ENCODE measurements at places on chromosomes 16 and 17. TPM values are rescaled to one million over a fixed set of nuclear protein-coding genes. Genes with fewer than 3 reads are reported as not detected.

DNA sequence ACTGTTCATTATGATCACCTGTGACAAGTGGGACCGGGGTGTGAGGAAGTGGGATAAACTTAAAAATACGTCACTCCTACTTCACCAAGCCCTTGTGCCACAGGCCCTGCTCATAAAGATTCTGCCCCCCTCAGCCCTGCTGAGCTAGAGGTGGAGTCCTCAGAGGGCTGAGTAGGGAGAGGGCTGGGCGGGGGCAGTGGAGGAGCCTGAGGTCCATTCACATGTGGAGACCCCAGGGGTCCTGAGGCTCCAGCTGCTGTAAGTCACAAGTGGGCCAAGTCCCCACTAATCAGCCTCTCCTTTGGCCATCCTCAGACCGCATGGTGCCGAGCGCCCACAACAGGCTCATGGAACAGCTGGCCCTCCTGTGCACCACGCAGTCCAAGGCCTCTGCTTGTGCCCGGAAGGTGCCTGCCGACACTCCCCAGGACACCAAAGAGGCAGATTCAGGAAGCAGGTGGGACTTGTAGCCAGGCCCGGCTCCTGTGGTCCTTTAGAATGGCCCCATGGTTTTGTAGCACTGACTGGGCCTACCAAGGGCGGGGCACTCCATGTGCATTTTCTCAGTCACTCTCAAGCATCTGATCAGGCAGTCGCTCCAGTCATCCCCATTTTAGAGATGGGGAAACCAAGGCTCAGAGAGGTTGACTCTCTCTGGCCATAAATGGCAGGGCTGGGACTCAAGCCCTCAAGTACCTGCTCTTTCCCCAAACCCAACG, 10.4 kb downstream of the DNAAF8 start:
- H3K4me3 ChIP-seq = no peak overlapping the region
- H3K27ac ChIP-seq = no peak overlapping the region
- no peak for DNase-seq
- no peaks in the 10 kb centered on the region for H3K36me3 ChIP-seq
- no peaks in the 10 kb centered on the region for H3K27me3 ChIP-seq

GRCh38 chr17:17836818-17837379, at the start of gene SREBF1:
TSS of gene SREBF1 (minus strand) at chr17:17836986. CDS start at chr17:17836817, 169 bp downstream.
- H3K27me3 ChIP-seq = no peaks in the 10 kb centered on the region
- H3K4me1 ChIP-seq = peaks cover 81% of the 10 kb centered on the region
- peak within 1 kb of the TSS; percentile 97 for H3K27ac ChIP-seq
- no peak for DNase-seq

- no peaks in the 10 kb centered on the region for H3K4me1 ChIP-seq
- no peak overlapping the region for H3K27ac ChIP-seq
- no peak overlapping the region for H3K4me3 ChIP-seq
- no peak for DNase-seq
- peaks cover 10% of the 10 kb centered on the region for H3K36me3 ChIP-seq
These were observed 18.6 kb downstream of the RAD51C start for GRCh38 chr17:58710948-58711552.

DNA sequence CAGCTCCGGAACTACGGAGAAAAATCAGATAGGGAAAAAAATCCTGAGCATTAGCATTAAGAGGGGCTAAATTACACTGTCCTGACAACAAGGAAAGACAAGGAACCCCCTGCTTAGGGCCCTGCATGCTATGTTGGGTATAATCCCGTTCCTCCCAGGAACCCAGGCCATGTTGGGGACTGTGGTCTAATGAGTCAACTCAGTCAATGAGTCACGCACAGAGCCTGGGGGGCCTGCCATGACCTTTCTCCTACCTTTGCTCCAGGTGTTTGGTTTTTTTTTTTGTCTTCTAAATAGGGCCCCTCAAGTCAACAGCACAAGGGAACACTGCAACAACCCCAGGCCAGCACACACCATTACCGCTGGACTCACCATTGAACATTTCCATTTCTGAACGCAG, 8.9 kb upstream of the ZNF200 start:
- no peaks in the 10 kb centered on the region for H3K27me3 ChIP-seq
- H3K4me3 ChIP-seq = no peak overlapping the region
- no peaks in the 10 kb centered on the region for H3K36me3 ChIP-seq
- no peaks in the 10 kb centered on the region for H3K4me1 ChIP-seq

GRCh38 chr17:82000803-82001570, 21.7 kb downstream of the CENPX start:
- no peak overlapping the region for H3K27ac ChIP-seq
- peaks cover 36% of the 10 kb centered on the region for H3K4me1 ChIP-seq
- no peak for DNase-seq
- H3K27me3 ChIP-seq = no peaks in the 10 kb centered on the region
- no peak overlapping the region for H3K4me3 ChIP-seq

GRCh38 chr16:10500582-10500981, 79.8 kb downstream of the EMP2 start:
- no peak overlapping the region for H3K27ac ChIP-seq
- no peaks in the 10 kb centered on the region for H3K36me3 ChIP-seq
- DNase-seq = no peak
- no peaks in the 10 kb centered on the region for H3K27me3 ChIP-seq

Gene CCDC200
- not detected for total RNA-seq

Gene ADAMTS18
- 0.25 TPM for total RNA-seq

- no peak for DNase-seq
- H3K36me3 ChIP-seq = no peaks in the 10 kb centered on the region
- no peak overlapping the region for H3K4me3 ChIP-seq
- H3K27ac ChIP-seq = no peak overlapping the region
- H3K27me3 ChIP-seq = peaks cover 22% of the 10 kb centered on the region
These were observed 2.8 kb downstream of the RBFOX3 start for GRCh38 chr17:79607940-79608623.

DNA sequence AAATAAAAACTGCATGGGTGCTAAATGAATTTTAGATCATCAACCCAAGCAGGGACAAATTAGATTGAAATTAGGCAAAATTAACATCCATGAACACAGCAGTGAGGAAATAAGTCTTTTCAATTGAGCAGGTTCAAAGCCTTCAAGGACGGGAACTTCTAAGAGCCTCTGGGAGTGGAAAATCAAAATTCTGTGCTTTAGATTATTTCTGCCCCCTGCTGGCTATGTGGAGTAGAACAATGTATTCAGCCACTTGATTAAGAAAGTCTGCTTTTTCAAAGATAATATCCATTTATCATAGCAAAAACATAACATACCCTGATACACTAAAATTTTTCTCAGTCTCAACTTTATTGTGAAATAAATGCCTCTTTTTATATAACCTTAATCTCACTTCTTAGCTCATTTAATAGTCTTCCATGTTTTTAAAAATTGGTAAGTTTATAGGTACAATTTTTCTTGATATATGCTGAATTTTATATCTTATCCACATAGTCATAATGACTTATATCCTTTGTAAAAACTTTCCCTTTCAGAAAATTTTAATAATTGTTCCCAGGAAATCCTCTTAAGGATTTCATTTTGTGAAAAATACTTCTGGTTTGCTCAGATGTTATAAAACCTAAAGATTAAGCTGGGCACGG, 28.1 kb upstream of the NOL11 start:
- H3K27ac ChIP-seq = no peak overlapping the region
- no peaks in the 10 kb centered on the region for H3K4me1 ChIP-seq
- no peaks in the 10 kb centered on the region for H3K27me3 ChIP-seq
- H3K36me3 ChIP-seq = no peaks in the 10 kb centered on the region

Gene RABEP1
- total RNA-seq = 33.4 TPM

DNA sequence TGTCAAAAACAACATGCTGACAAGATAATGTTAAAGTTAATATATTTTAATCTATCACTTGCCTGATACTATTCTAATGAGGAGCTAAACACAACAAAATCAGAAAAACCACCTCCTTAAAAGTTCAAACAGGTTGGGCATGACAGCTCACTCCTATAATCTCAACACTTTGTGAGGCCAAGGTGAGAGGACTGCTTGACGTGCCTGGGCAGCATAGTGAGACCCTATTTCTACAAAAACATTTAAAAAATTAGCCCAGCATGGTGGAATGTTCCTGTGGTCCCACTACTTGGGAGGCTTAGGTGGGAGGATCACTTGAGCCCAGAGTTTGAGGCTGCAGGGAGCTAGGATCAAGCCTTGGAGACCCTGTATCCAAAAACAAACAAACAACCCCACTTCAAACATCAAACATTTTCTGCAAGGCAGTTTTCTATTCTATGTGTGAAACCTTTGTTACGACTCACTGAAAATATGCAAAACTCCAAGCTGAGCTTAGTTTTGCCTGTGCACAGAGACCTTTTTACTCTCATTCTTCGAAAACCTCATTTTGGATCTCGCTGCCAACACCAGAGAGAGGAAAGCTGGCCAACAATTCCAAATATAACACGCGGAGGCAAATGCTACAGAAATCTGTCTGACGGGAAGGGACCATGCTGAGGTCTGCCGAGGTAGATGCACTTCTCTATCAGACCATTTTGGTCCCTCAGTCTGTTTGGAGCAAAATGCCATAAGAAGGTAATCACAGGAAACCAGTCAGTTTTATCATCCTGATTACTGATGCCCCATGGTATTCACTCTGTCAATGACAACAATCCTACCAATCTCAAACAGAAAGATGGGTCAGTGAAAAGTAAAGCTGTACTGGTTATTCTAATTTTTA, 6.2 kb downstream of the PHF12 start:
- DNase-seq = no peak
- no peak overlapping the region for H3K27ac ChIP-seq
- H3K36me3 ChIP-seq = peaks cover 11% of the 10 kb centered on the region
- no peaks in the 10 kb centered on the region for H3K27me3 ChIP-seq

DNA sequence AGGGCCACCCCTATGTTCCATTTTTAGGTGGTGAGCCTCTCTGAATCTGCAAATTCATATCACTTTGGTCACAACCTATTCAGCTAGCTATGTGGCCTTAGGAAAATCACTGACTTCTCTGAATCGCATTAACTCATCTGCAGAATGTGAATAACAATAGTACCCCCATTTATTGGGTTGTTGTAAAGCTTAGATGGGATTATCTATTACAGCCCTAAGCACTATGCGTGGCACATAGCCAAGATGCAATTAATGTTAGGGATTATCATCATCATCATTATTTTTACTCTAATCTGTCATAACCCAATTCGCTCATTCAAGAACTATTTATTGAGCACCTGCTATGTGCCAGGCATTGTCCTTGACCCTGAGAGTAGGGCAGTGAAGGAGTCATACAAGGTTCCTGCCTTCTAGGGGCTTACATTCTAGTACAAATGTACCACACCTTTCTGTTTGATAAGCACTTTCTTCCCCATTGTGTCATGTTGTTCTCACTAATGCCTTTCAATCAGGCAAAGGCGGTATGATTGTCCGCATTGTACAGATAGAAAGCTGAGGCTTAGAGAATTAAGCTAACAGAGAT, 38.5 kb downstream of the CHD9 start:
- no peak for DNase-seq
- no peaks in the 10 kb centered on the region for H3K36me3 ChIP-seq
- no peak overlapping the region for H3K4me3 ChIP-seq
- H3K4me1 ChIP-seq = peaks cover 85% of the 10 kb centered on the region

- peaks cover 11% of the 10 kb centered on the region for H3K4me1 ChIP-seq
- peaks cover 3% of the 10 kb centered on the region for H3K36me3 ChIP-seq
- no peak for DNase-seq
- H3K27ac ChIP-seq = peak overlapping the region; percentile 68
- H3K4me3 ChIP-seq = no peak overlapping the region
These were observed 30.1 kb upstream of the CPNE2 start for GRCh38 chr16:57062329-57062728.

DNA sequence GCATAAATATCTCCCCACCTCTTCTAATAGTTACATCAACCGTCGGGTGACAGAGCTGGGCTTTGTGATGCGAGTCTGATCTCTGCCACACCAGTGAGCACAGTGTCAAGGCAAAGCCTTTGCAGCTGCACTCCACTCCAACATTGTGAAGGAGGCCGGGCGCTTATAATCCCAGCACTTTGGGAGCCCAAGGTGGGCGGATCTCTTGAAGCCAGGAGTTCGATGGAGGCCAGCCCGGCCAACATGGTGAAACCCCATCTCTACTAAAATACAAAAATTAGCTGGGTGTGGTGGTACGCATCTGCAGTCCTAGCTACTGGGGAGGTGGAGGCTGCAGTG, 18.9 kb downstream of the CYB5D2 start:
- H3K27me3 ChIP-seq = no peaks in the 10 kb centered on the region
- no peaks in the 10 kb centered on the region for H3K36me3 ChIP-seq
- no peak overlapping the region for H3K4me3 ChIP-seq

GRCh38 chr17:57404795-57405490, 148.6 kb downstream of the MSI2 start:
- H3K4me1 ChIP-seq = peaks cover 18% of the 10 kb centered on the region
- no peak overlapping the region for H3K27ac ChIP-seq
- DNase-seq = no peak
- peaks cover 4% of the 10 kb centered on the region for H3K36me3 ChIP-seq
- no peaks in the 10 kb centered on the region for H3K27me3 ChIP-seq

- H3K36me3 ChIP-seq = no peaks in the 10 kb centered on the region
- H3K4me1 ChIP-seq = peaks cover 16% of the 10 kb centered on the region
- DNase-seq = peak; percentile 37
- peak overlapping the region; percentile 72 for H3K27ac ChIP-seq
These were observed 205.0 kb downstream of the RPTOR start for GRCh38 chr17:80749611-80750010.

- H3K36me3 ChIP-seq = no peaks in the 10 kb centered on the region
- DNase-seq = no peak
- peak overlapping the region; percentile 97 for H3K27ac ChIP-seq
- H3K4me3 ChIP-seq = no peak overlapping the region
- H3K4me1 ChIP-seq = peaks cover 73% of the 10 kb centered on the region
These were observed 58.3 kb downstream of the SREBF1 start for GRCh38 chr17:17778308-17779014.

Gene COASY
- total RNA-seq = 24.8 TPM

- no peaks in the 10 kb centered on the region for H3K27me3 ChIP-seq
- DNase-seq = no peak
- H3K4me3 ChIP-seq = no peak overlapping the region
- H3K27ac ChIP-seq = peak overlapping the region; percentile 4
These were observed 3.8 kb downstream of the WFDC1 start for GRCh38 chr16:84298376-84298899.

DNA sequence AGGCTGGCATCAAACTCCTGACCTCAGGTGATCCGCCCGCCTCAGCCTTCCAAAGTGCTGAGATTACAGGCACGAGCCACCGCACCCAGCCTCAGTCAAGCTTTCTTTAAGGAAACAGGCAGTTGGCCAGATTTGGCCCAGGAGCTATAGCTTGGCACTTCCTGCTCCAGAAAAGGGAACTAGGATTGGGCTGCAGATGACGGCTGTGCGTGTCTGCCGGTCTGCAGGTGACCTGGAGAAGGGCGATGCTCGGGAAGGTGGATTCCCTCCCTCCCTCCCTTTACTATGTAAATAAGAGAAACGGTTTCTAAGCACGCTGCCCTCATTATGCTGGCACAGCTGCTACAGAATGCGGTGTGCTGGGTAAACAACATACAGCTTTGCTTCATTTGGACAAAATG, 215.9 kb downstream of the RPTOR start:
- peaks cover 17% of the 10 kb centered on the region for H3K4me1 ChIP-seq
- no peaks in the 10 kb centered on the region for H3K27me3 ChIP-seq
- no peak overlapping the region for H3K4me3 ChIP-seq
- H3K27ac ChIP-seq = no peak overlapping the region
- no peaks in the 10 kb centered on the region for H3K36me3 ChIP-seq
- DNase-seq = no peak

All from vagina (tissue), 2 donors.